ENCODE measurements at places on chromosomes 11 and 22. TPM values are rescaled to one million over a fixed set of nuclear protein-coding genes. Genes with fewer than 3 reads are reported as not detected.

- no peak overlapping the region for H3K4me3 ChIP-seq
- no peaks in the 10 kb centered on the region for H3K4me1 ChIP-seq
- no peaks in the 10 kb centered on the region for H3K27me3 ChIP-seq
- peak; percentile 69 for DNase-seq
- H3K27ac ChIP-seq = no peak overlapping the region
These were observed 143.9 kb downstream of the INSC start for GRCh38 chr11:15258433-15259165.

HTR3A gene
- total RNA-seq = 0.43 TPM

DNA sequence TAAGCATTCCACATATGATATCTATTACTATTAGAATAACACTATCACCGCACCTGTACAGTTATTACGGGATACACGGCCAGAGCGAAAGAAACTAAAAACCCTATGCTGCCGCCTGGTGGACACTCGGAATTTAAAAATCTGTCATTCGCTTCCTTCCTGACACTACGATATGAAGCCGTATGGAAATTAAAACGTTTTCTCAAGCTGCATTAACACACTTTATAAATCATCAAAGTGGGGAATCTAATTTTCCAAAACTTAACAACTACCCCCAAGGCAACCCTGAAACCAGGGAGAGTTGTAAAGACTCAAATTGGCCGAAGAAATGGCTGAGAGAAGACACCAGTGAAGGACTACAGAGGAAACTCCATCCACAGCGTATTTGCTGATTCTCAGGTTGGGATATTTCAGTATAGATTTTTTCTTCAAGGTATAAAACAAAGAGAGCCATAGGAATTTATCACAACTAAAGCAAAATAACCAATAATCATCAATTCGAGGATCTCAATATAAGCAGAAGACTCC lies 1.4 kb downstream of the CCDC73 start:
- H3K4me3 ChIP-seq = no peak overlapping the region
- no peaks in the 10 kb centered on the region for H3K27me3 ChIP-seq
- H3K4me1 ChIP-seq = no peaks in the 10 kb centered on the region
- H3K36me3 ChIP-seq = no peaks in the 10 kb centered on the region
- no peak overlapping the region for H3K27ac ChIP-seq
- peak; percentile 58 for DNase-seq

DNA sequence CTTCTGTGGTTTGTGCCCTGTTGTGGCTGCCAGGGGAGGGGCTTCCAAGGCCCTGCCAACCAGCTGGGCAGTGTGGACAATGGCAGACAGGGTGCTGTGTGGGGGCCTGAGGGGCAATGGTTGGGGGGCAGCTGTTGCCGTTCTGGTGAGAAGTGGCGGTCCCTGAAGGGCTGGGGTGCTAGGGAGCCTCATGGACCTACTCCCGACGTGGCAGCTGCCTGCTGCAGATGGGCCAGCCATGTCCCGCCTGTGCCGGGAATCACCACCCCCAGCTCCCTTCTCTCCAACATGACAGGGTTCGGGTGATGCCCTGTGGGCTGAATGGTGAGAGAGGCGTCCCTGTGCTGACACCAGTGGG lies 74.2 kb downstream of the KCNQ1 start:
- H3K4me3 ChIP-seq = no peak overlapping the region
- no peaks in the 10 kb centered on the region for H3K27me3 ChIP-seq
- no peak for DNase-seq
- H3K36me3 ChIP-seq = no peaks in the 10 kb centered on the region
- H3K27ac ChIP-seq = no peak overlapping the region

OLFML1 gene
- total RNA-seq = 14.9 TPM

DNA sequence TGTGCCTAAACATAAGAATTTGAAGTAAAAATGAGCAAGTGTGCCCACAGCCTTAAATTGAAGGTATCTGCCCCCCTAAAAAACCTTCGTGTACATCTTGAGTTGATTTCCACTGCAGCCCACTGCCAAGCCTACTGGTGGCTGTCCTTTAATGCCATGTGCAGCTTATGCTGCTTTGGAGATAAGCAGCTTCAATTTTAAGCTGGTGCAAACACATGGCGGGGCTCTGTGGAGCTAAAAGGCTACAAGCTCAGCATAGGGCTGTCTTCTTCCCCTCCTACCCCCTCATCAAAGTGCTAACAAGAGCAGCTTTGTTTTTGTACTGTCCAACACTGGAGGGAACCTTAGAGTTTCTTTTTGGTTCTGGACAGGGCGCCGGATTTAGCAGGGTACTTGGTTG lies 128.5 kb upstream of the LMO1 start:
- peak; percentile 18 for DNase-seq
- H3K36me3 ChIP-seq = no peaks in the 10 kb centered on the region
- H3K4me1 ChIP-seq = no peaks in the 10 kb centered on the region

BATF2 gene
- 6.3 TPM for total RNA-seq

DNA sequence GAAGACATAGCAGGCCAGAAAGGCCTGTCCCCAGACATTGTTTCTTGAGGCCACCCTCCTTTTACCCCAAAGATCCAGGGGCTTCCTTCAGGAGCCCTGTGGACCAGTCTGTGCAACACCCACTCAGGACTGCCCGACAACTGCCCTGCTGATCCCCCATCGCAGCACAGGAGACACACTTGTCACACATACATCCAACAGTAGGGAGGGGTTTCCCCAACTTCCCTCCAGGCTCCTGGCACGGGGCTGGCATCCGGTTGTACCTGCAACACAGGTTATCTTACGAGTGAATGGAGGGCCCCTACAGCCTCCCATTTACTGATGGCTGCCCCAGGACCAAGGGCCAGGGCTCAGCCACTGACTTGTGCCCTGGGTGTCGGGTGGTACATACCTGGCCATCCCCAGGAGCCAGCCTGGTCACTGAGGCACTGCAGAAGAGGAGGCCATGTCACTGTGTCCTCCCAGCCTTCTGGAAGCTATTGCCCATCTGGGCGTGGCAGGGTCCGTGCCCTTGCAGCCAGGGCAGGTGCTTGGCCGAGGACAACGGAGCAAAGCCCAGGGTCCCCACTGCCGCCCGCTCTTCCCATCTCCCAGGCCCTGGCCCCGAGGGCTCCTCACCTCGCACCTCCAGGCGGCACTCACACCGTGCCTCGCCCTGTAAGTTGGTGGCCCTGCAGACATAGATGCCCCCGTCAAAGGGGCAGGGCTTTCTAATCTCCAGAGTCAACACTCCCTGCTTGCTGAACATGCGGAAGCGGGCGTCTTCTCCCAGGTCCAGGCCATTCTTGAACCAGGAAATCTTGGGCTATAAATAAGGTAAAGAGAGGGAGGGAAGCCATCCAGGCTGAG lies 20.8 kb downstream of the MYBPC3 start:
- no peaks in the 10 kb centered on the region for H3K27me3 ChIP-seq
- no peak overlapping the region for H3K27ac ChIP-seq
- no peaks in the 10 kb centered on the region for H3K4me1 ChIP-seq
- H3K36me3 ChIP-seq = no peaks in the 10 kb centered on the region
- H3K4me3 ChIP-seq = no peak overlapping the region
- DNase-seq = no peak

DNA sequence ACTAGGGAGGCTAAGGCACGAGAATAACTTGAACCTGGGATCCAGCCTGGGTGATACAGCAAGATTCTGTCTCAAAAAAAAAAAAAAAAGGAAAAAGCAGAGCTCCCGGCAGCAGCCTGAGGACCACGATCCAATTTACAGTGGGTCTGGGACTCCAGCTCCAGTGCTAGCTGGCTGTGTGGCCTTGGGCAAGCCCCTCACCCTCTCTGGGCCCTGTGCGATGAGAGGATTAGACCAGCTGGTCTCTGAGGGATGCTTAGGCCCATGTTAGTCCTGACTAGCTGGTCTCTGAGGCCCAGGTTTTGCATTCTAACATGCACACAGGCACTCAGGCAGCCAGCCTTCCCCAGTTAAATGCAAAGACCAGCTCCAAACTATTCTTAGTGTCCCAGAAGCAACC lies 13.7 kb downstream of the CARD10 start:
- H3K4me1 ChIP-seq = peaks cover 38% of the 10 kb centered on the region
- H3K27ac ChIP-seq = no peak overlapping the region
- no peaks in the 10 kb centered on the region for H3K36me3 ChIP-seq
- no peaks in the 10 kb centered on the region for H3K27me3 ChIP-seq

DNA sequence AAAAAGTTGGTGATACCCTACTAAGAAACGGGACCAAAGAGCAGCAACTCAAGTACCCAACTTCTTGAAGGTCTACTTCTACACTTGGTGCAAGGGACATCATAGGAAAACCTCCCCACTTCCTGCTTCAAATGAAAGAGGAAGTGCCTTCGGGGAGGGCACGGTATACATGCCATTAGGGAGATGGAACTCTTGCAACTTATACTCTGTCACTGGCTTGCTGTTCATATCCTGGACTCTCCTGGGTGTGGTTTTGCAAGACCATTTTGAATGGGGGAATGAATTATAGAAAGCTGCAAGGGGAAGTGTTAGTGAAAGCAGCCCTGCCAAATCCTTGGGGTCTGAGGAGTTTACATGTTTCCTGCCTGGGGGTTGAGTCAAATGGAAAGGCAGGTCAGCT lies 41.9 kb downstream of the CSNK2A3 start:
- no peak for DNase-seq
- H3K27me3 ChIP-seq = no peaks in the 10 kb centered on the region
- H3K4me1 ChIP-seq = peaks cover 9% of the 10 kb centered on the region
- no peak overlapping the region for H3K4me3 ChIP-seq
- H3K27ac ChIP-seq = no peak overlapping the region

GRCh38 chr22:37109242-37109917 lies at the start of gene TMPRSS6:
TSS of gene TMPRSS6 (minus strand) at chr22:37109713. CDS start at chr22:37103417, 6,296 bp downstream.
- H3K27me3 ChIP-seq = peaks cover 2% of the 10 kb centered on the region
- H3K36me3 ChIP-seq = no peaks in the 10 kb centered on the region
- no peak for DNase-seq
- no peaks in the 10 kb centered on the region for H3K4me1 ChIP-seq

OR51B4 gene
- total RNA-seq = not detected

MOGAT2 gene
- 0.09 TPM for total RNA-seq

- H3K27ac ChIP-seq = no peak overlapping the region
- no peak for DNase-seq
- no peaks in the 10 kb centered on the region for H3K4me1 ChIP-seq
- H3K27me3 ChIP-seq = no peaks in the 10 kb centered on the region
- no peak overlapping the region for H3K4me3 ChIP-seq
- H3K36me3 ChIP-seq = no peaks in the 10 kb centered on the region
These were observed 245.2 kb downstream of the MN1 start for GRCh38 chr22:27556371-27556770.

DNA sequence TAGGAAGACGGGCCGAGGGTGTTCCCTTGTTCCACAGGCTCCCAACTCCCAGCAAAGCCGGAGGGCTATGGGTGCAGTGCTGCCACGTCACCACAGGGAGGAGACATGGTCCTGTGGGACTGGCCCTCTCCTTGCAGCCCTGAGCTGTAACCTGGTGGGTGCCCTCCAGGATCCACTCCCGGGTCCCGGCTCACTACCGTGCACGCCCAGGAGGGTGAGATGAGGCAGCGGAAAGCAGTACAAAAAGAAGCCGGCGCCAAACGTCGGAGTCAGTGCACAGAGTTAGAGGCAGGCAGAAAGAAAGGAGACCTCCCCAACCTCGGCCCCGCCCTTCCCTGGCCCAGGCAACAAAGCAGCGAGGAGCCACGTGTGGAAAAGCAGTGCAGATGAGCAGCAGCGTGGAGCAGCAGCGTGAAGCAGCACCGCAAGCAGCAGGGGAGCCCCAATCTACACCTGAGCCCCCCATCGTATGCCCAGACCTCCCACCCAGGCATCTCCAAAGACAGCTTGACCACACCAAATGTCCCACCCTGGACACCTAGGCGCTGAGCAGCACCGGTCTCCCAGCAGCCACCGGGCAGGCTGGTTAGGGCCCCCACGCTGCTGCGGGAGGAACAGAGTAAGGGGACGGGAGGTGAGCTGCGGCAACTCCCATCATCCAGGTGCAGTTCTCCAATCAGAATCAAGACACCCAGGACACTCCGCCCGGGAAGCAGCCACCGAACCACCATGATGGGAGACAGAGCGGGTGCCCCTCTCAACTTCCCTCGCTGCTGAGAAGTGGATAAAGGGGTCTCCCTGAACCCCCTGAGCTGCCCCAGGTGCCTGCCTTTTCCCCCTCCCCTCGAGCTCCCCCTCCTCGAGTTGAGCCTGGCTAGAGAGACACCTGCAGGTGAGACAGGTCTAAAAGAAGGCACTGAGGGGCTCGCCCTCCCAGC lies 28.8 kb downstream of the IGSF9B start:
- no peaks in the 10 kb centered on the region for H3K36me3 ChIP-seq
- H3K4me1 ChIP-seq = no peaks in the 10 kb centered on the region
- H3K4me3 ChIP-seq = no peak overlapping the region
- no peak overlapping the region for H3K27ac ChIP-seq
- H3K27me3 ChIP-seq = no peaks in the 10 kb centered on the region
- DNase-seq = peak; percentile 63

DNA sequence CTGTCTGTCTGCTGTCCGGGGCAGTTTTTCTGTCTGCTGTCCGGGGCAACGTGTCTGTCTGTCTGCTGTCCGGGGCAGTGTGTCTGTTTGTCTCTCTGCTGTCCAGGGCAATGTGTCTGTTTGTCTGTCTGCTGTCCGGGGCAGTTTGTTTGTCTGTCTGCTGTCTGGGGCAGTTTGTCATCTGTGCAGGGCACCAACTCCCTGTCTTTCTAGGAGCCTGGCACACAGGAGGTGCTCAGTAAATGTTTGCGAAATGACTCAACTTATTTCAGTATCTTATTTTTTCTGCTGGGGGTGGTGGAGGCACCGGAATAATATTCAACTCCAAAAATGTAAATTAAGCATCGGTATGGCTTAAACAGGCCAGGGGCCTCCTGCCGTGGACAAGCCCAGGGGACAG lies 12.0 kb upstream of the TTLL12 start:
- no peaks in the 10 kb centered on the region for H3K27me3 ChIP-seq
- H3K4me3 ChIP-seq = no peak overlapping the region
- no peaks in the 10 kb centered on the region for H3K36me3 ChIP-seq
- DNase-seq = no peak
- no peak overlapping the region for H3K27ac ChIP-seq

DNA sequence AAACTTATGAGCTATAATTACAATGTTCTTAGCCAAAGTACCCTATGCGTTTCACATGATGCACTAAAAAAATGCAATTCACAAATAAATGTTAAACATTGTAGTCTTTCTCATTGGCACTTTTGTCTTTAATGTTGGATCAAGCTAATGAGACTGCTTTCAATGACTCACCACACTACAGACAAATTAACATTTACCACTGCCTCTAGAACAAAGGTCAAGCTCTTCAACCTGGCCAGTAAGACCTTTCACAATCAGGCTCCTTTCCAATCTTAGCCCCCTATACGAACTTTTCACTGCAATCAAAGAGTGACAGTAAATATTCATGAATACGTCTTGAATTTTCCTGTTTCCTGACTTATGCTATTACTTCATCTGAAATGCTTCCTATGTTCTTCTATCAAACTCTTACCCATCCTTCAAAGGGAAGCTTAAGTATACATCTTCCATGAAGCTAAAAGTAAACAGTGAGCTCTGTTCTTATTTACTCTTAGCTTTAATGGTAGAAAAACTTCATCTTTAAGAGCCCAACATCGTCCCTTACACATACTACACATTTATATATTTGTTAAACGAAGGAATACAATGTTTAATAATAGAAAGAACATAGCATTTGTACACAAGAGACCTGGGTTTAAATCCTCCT lies 326.6 kb upstream of the PITPNB start:
- H3K27ac ChIP-seq = peak overlapping the region; percentile 33
- no peak overlapping the region for H3K4me3 ChIP-seq
- H3K27me3 ChIP-seq = no peaks in the 10 kb centered on the region
- H3K4me1 ChIP-seq = no peaks in the 10 kb centered on the region
